ENCODE measurements at places on chromosomes 7 and 10. TPM values are rescaled to one million over a fixed set of nuclear protein-coding genes. Genes with fewer than 3 reads are reported as not detected.

The LRRC4 gene
- 0.50 TPM for total RNA-seq

DNA sequence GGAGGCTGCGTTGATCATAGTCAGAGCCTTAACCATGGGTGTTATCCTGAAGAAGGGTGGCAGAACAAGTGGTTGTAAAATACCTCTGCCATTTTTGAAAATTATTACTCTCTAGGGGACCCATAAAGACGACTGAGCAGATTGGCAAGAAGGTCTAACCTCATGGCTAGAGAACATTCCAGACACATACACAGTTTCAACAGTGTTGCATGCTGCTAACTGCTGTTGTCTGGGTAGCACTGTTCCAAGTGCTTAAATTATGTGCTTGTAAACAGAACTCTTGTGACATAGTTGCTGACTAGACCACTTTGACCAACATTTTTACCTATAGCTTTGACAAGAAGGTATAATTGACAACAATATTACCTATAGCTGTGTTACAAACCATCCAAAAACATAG lies 46.1 kb upstream of the FOXP2 start:
- no peaks in the 10 kb centered on the region for H3K36me3 ChIP-seq
- DNase-seq = no peak
- H3K4me1 ChIP-seq = no peaks in the 10 kb centered on the region

The CPN1 gene
- total RNA-seq = not detected

DNA sequence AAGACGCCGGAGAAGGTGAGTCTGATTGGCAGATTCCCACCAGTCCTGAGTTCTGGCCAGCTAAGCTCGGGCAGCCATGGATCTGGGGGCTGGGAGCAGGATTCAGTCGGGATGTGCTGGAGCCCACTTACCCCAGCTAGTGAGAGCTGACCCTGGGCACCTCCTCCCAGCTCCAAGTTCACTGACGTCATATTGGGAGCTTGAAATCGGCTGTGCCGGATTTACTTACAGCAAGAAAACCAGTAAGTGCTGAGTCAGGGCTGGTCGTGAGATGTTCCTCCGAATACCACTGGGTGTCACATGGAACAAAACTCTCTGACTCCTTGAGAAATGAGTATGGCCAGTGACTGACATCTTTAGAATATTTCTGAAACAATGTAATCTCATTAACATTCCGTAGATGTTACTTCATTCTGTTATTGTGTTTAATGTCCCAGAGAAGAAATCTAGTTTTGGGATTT lies 621.2 kb downstream of the SDK1 start:
- DNase-seq = no peak
- H3K4me1 ChIP-seq = peaks cover 13% of the 10 kb centered on the region
- no peaks in the 10 kb centered on the region for H3K27me3 ChIP-seq
- H3K36me3 ChIP-seq = no peaks in the 10 kb centered on the region
- H3K27ac ChIP-seq = no peak overlapping the region

The RBP3 gene
- total RNA-seq = not detected

DNA sequence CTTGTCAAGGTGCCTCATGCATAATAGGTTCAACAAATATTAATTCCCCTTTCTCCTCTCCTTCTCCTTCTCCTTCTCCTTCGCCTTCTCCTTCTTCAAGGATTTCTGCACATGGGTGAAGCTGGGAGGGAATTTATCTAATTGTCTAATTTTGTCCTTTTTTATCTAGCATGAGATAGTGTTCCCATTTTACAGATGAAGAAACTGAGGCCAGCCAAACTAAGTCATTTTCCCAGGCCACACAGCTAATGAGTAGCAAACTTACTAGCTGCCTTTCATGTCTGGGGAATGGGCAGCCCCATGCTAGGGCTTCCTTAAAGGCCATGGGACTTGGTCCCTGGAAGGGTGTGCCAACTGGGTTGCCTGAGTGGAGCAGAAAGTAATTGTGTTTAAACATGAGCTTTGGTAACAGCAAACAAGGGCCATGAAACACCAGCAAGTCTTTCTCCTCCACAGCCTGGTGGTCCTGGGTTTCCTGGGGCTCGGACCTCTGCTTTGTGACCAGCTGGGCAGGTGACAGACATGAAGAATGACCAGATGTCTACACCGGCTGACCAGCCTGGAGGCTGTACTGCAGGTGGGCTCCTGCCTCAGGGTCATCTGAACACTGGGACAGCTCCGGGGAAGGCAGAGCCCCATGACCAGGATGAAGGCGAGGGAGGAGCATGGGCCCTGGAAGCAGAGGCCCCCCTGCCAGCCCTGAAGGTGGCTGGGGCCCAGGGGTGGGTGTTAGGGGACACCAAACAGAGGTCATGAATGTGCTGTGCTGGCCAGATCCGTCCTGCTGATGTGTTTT lies 138.0 kb downstream of the PTPN20 start:
- no peaks in the 10 kb centered on the region for H3K36me3 ChIP-seq
- no peaks in the 10 kb centered on the region for H3K27me3 ChIP-seq
- peaks cover 13% of the 10 kb centered on the region for H3K4me1 ChIP-seq

The TBATA gene
- total RNA-seq = not detected

DNA sequence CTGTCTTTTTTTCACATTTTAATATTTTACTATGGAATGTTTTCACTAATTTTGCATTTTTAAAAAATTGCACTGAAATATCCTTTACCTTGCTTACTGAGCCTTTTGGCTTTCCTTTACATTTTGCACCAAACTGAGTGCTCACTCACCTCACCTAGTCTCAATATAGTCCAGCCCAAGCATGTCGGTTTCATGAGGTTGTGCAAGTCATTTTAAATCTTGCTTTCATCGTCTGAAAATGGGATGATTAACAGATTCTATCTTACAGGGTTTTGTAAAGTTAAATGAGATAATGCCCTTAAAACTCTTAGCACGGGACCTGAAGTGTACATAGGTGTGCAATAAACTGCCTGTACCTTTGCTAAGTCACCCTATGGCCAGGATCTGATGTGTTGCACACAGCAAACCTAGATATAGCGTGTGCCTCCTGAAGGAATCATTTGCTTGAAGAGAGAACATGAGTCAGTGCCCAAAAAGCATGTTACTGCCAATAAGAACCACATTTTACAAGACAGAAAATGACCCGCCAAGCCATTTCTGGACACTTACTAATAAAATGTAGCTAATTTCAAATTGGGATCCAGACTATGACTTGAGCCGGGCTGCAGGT lies 199.8 kb downstream of the JCAD start:
- no peak overlapping the region for H3K4me3 ChIP-seq
- peaks cover 5% of the 10 kb centered on the region for H3K27me3 ChIP-seq
- H3K4me1 ChIP-seq = no peaks in the 10 kb centered on the region

- H3K4me1 ChIP-seq = no peaks in the 10 kb centered on the region
- H3K4me3 ChIP-seq = no peak overlapping the region
- no peak for DNase-seq
- H3K27ac ChIP-seq = no peak overlapping the region
Observed at GRCh38 chr7:55021053-55021452, 2.2 kb downstream of the EGFR start.

- no peaks in the 10 kb centered on the region for H3K4me1 ChIP-seq
- no peak for DNase-seq
- no peak overlapping the region for H3K4me3 ChIP-seq
- no peaks in the 10 kb centered on the region for H3K27me3 ChIP-seq
Observed at GRCh38 chr7:27782849-27783248, 42.9 kb downstream of the TAX1BP1 start.

GRCh38 chr7:157780312-157780711 lies 443.5 kb downstream of the DNAJB6 start:
- no peak overlapping the region for H3K27ac ChIP-seq
- H3K4me3 ChIP-seq = no peak overlapping the region
- no peaks in the 10 kb centered on the region for H3K4me1 ChIP-seq

The SORCS1 gene
- total RNA-seq = not detected

DNA sequence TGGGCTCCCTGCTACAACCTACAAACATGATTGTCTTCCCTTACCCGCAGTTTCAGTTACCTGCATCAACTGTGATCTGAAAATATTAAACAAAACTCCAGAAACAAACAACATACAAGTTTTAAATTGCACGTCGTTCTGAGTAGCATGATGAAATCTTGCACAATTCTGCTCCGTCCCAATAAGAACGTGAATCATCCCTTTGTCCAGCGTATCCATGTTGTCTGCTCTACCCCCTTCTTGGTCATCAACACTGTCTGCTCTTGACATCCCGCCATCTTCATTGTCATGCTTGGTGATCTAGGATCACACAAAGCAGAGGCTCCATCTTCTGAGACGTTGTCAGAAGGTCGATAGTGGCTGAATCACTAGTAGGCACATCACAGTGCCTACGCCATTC lies 53.9 kb downstream of the ACADSB start:
- no peaks in the 10 kb centered on the region for H3K36me3 ChIP-seq
- no peak overlapping the region for H3K27ac ChIP-seq
- DNase-seq = no peak
- no peaks in the 10 kb centered on the region for H3K4me1 ChIP-seq

GRCh38 chr10:120983721-120984120 lies 132.6 kb downstream of the WDR11 start:
- no peak for DNase-seq
- H3K36me3 ChIP-seq = no peaks in the 10 kb centered on the region
- H3K27ac ChIP-seq = no peak overlapping the region

The COG5 gene
- 31.8 TPM for total RNA-seq

GRCh38 chr10:25556457-25556856 lies 377.6 kb upstream of the MYO3A start:
- H3K36me3 ChIP-seq = no peaks in the 10 kb centered on the region
- no peak for DNase-seq
- H3K4me3 ChIP-seq = no peak overlapping the region
- no peaks in the 10 kb centered on the region for H3K4me1 ChIP-seq

DNA sequence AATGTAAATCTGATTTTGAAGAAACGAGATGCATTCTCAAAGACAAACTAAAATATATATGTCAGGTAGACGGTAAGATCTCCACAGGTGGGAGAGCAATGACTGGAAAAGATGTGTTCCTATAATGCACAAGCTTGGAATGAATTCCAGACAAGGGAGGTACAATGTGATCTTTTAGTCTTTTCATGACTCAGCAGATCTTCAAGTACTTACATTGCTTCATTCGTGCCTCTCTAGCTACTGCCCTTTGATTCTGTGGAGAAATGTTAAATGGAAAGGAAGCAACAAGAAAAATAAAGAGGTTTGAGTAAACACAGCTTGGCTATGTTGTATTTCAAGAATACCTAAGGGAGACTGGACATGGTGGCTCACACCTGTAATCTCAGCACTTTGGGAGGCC lies 106.6 kb downstream of the GAD2 start:
- H3K27ac ChIP-seq = no peak overlapping the region
- H3K27me3 ChIP-seq = peaks cover 14% of the 10 kb centered on the region
- H3K4me1 ChIP-seq = no peaks in the 10 kb centered on the region
- no peaks in the 10 kb centered on the region for H3K36me3 ChIP-seq
- no peak overlapping the region for H3K4me3 ChIP-seq
- DNase-seq = no peak

The NUTM2E gene
- total RNA-seq = 0.11 TPM

DNA sequence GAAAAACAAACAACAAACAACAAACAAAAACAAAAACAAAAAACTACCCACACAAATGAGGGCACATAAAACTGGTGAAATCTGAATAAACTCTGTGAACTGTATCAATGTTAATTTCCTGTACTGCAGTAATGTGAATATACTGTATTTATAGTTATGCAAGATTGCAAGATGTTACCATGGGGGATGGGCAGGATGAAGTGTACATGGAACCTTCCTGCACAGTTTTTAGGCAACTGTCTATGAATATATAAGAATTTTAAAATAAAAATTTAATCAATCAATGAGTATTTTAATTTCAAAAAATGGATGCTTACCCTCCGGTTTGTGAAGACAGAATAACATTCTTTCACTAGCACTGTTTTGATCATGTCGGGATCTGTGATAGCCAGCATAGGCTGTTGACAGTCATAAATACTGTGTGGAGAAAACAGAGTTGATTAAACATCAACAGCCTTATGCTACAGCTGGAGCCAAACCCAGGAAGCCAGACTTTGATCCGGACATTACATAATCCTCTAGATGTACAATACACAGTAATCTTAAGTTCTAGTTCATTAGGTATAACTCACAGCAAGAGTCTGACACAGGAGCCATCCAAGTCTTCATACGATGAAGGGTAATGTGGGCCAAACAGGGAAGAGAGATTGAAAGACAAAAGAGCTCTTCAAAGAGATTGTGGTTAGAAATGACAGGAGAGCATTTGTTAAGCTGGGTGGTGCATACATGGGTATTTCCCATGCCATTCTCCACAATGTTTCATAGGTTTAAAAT lies 14.8 kb downstream of the CYP3A7 start:
- no peak overlapping the region for H3K27ac ChIP-seq
- H3K36me3 ChIP-seq = no peaks in the 10 kb centered on the region
- no peaks in the 10 kb centered on the region for H3K27me3 ChIP-seq
- H3K4me3 ChIP-seq = no peak overlapping the region

- H3K4me3 ChIP-seq = no peak overlapping the region
- H3K27me3 ChIP-seq = peaks cover 65% of the 10 kb centered on the region
- no peaks in the 10 kb centered on the region for H3K4me1 ChIP-seq
- H3K36me3 ChIP-seq = no peaks in the 10 kb centered on the region
- no peak overlapping the region for H3K27ac ChIP-seq
Observed at GRCh38 chr7:25870574-25870973, 281.4 kb upstream of the NFE2L3 start.

GRCh38 chr10:17386616-17387075 lies 67.7 kb downstream of the ST8SIA6 start:
- no peaks in the 10 kb centered on the region for H3K36me3 ChIP-seq
- no peak overlapping the region for H3K4me3 ChIP-seq

DNA sequence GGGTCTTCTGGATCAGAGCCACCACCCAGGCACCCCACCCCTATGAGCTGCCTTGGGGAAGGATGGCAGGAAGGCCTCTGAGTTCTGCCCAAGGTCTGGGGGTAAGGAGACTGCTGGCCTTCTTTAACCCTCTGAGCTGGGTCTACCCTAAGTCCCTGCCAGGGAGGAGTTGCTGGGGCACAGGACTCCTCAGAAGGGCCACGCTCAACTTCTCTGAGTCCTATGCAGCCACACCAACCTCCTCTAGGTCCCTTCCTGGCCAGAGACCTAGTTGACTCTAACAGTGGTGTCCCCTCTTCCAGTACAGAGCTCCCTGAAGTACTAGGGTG lies 2.6 kb upstream of the NEURL1 start:
- no peak for DNase-seq
- no peak overlapping the region for H3K4me3 ChIP-seq
- no peaks in the 10 kb centered on the region for H3K36me3 ChIP-seq
- H3K4me1 ChIP-seq = peaks cover 29% of the 10 kb centered on the region
- H3K27me3 ChIP-seq = peaks cover 39% of the 10 kb centered on the region

DNA sequence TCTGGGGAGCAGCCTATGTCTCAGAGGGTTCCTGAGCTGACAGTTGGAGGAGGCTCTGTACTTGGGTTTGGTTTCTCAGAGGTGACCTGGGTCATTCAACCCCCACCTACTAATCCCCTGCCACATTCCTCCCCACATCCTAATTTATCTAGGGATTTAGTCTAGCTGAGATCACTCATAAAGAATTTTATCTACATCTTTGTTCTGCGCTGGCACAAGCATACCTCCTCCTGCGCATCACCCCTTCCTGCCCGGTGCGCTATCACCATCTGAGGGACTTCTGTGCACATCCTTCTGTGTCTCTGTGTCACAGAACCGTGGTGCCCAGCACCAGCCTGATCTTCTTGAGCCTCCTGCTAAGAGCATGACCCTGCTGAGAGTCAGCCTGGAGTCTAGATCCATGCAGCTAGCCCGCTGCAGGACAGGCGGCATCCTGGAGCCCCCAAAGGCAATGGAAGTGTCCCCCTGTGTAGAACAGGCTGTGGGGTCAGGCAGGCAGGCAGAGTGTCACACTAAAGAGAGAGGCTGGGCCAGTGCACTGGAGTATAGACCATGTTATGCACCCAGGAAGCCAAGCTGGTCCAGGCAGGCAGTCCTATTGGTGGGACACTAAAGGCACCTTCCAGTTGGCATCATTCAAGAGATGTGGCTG lies 63.6 kb downstream of the ARHGAP22 start:
- DNase-seq = no peak
- H3K4me1 ChIP-seq = no peaks in the 10 kb centered on the region
- no peak overlapping the region for H3K4me3 ChIP-seq
- H3K27ac ChIP-seq = no peak overlapping the region

- no peaks in the 10 kb centered on the region for H3K36me3 ChIP-seq
- DNase-seq = no peak
- H3K4me3 ChIP-seq = no peak overlapping the region
- H3K27me3 ChIP-seq = peaks cover 3% of the 10 kb centered on the region
Observed at GRCh38 chr7:135834266-135834665, 85.7 kb upstream of the FAM180A start.

Measured in activated CD8-positive, alpha-beta T cell treated with anti-CD3 and anti-CD28 coated beads, Interleukin-2, amount 10 ng/mL, durations not matched to agents 7 days and 5 days (primary cell).